ENCODE measurements at places on chromosomes 11 and 22.

- DNase-seq: no peak
Measured at GRCh38 chr11:97973352-97973857, 1047.3 kb upstream of the CNTN5 start.

DNA sequence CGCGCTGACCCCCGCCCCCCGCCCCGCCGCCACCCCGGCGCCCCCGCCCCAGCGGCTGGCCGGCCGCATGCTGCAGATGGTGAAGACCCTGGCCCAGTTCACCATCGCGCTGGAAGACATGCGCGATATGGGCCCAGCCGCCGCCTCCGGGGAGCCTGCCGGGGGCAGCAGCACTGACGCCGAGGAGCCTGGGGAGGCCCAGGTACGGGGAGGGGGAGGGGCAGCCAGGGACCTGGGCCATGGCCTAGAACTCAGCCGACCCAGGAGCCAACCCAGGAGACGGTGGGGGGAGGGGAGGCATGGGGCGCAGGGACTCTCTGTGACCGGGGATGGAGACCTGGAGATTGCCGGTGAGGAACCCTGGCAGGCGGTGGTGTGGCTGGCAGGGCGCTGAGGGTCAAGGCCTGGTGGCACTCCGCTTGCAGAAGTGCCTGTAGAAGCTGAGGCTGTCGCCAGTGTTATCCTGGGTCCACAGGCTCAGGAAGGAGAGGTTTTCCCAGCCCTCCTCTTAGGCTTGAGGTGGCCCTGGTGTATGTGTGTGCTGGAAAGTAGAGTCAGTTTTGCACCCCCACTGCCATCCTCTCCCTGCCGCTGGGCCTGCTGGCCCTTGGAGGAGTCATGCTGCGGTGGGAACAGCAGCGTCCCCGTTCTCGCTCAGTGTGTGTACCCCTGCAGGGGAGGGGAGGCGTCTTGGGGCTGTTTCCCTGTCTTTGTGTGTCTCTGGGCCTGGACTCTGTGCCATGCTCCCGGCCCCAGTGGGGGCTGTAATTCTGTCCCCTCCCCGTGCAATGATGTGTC, 32.9 kb upstream of the RELT start:
- no peak for DNase-seq

DNA sequence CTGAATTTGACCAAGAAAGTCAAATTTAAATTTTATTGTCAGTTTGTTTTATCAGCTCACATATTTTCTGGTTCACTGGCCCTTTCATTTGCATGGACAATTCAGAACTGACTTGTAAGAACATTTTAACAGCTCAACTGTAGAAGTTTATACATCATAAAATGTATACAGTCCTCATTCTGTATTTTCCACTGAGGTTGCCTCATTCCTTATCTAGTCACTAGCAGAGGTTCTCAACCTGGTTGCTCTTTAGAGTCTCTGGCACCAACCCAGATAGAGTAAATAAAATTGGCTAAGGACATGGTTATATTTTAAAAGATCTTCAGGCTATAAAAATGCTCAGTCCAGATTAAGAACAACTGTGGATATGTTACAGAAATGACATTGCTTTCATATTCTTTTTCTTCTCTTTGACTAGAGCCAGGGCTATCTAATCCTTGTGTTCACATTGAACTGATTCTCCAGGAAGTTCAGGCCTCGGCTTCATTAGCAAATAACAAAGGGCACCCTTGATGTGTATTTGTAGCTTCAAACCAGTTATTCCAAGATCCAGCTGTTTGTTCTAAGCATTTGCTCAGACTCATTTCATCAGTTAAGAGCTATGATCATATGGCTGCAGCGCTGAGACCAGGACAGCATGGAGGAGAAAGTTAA, 782.5 kb downstream of the ETS1 start:
- DNase-seq: no peak

DNA sequence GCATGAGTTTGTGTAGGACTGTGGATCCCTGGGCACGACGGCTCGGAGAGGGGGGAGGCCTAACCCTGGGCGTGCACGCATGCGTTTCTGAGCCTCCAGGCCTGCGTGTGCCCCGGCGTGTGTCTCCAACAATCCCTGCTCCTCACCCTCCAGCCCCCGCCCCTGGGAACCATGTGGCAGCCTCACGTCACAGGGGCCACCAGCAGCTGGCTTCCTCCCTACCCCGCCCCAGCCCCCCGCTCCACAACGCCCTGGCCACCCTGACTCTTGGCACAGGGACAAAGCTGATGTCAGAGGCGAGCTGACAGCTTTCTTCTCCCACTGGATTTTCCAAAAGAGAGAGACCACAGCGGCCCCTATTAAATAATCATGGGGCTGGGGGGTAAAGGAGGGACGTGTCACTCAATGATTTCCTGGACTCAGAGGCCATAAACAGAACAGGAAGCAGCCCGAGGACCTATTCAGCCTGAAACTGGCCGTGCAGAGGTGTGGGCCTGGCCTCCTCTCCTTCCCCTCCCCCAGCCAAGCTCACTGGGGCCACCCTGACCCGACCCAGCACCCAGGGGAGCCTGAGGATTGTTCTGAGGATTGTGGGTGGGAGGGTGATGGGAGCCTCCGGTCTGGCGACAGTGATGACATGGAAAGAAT, 6.8 kb upstream of the LIF start:
- DNase-seq: no peak

DNA sequence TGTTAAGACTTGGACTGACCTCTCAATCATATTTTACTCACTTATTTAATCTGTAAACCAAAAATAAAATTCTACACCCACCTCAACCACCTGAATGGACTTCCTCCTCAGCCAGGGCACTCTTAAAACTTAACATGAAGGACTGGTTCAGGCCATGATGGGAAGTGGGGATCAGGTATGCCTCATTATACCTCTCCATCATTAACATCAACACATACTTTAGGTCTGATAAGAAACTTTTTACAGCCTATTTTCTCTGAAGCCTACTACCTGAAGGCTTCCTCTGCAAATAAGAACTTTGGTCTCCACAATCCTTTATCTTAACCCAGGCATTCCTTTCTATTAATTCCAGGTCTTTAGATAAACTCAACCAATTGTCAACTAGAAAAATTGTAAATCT, 390.0 kb downstream of the AASDHPPT start:
- no peak for DNase-seq
